ENCODE measurements at places on chromosomes 2 and 18. TPM values are rescaled to one million over a fixed set of nuclear protein-coding genes. Genes with fewer than 3 reads are reported as not detected.

The NCL gene
- total RNA-seq, result 217 TPM

The MTERF4 gene
- total RNA-seq, result 39.0 TPM

The SAG gene
- total RNA-seq, result not detected

The CXCR4 gene
- total RNA-seq, result 4.3 TPM

The NDC80 gene
- 68.7 TPM for total RNA-seq

The CCDC148 gene
- total RNA-seq, result 0.65 TPM

The ADCYAP1 gene
- not detected for total RNA-seq

The STAMBP gene
- total RNA-seq, result 8.0 TPM

DNA sequence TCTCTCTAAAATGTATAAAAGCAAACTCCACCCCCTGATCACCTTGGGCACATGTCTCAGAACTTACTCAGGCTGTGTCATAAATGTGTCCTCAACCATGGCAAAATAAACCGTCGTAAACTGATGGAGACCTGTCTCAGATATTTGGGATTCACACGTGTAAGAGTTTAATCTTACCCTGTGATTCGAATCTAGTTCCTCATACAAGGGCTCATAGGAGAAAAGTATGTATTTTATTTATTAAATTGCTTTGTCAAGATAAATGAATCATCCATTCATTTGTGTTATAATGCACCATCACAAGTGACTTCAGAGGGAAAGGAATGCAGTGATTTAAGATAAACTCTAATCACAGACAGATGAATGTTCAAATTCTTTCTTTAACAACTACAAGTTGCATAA, 712.5 kb upstream of the LRATD1 start:
- DNase-seq, result peak; percentile 45

DNA sequence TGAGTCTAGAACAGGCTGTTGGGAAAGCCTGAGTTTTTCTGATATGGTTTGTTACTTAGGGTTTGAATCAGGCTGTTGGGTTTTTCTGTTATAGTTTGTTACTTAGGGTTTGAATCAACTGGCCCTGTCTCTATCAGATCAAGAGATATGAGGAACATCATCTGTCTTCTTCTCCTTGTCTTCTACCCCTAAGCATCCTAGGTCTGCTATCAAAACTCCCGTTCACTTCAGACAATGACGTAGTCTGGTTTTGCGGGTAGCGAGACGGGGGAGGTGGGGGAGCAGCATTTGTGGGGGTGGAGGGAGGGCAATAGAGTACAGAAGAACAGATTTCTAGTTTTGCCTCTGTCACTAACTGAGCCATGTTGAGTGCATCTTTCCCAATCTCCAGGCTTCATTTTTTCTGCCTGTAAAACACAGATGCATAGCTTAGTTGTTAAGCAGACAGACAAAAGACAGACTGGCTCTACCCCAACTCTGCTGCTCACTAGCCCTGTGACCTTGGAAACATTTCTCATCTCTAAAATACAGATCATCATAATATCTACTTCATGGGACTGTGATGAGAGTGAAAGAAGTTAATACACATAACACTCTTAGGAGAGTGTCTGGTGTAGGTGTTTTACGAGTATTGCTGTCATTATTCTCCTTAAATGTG, 9.1 kb downstream of the TNP1 start:
- DNase-seq, result no peak

DNA sequence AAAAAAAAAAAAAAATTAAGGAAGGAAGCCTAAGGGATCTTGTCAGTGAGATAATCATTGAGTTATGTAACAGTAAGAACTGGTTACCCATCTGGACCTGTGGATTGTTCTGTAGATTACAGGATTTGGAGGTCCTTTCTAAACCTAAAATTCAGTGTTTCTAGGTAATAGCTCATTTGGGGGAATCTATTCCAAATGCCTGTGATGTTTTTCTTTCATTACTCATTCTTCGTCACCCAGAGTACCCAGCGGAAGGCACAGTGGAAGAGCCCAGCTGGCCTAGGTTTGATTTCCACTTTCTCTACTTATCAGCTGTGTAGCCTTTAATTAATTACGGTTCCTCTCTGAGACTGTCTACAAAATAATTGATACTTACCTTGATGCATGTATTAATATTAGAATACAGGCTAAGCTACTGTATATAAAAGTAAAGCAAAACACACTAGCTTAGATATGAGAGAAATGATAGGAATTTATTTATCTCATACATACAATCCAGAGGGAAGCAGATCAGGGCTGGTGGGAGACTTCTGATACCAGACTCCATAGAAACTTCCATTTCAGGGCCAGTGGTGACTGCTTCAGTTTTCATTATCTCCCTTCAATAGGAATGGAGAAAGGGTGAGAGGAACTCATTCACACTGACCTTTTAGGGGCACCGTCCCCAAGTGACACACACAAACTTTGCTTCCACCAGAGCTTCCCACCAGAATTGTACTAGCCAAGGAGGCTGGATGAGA, 115.8 kb upstream of the NOSTRIN start:
- DNase-seq, result peak; percentile 46

DNA sequence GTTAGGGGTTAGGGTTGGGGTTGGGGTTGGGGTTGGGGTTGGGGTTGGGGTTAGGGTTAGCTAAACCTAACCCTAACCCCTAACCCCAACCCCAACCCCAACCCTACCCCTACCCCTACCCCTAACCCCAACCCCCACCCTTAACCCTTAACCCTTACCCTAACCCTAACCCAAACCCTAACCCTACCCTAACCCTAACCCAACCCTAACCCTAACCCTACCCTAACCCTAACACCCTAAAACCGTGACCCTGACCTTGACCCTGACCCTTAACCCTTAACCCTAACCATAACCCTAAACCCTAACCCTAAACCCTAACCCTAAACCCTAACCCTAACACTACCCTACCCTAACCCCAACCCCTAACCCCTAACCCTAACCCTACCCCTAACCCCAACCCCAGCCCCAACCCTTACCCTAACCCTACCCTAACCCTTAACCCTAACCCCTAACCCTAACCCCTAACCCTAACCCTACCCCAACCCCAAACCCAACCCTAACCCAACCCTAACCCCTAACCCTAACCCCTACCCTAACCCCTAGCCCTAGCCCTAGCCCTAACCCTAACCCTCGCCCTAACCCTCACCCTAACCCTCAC, 24.1 kb upstream of the RABL2A start:
- no peak for DNase-seq

DNA sequence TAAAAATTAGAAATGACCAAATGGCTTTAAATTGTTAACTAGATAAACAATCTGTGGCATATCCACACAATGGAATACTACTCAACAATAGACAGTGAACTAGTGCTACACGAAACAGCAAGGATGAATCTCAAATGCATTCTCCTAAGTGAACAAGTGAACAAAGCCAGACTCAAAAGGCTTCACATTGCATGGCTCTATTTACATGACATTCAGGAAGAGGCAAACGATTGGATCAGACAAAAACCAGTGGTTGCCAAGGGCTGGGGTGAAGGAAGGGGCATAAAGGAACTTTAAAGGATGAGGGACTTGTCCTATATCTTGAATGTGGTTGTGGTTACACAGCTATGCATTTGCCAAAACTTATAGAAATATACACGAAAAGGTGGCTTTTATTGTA, 184.3 kb downstream of the RPIA start:
- no peak for DNase-seq

- DNase-seq, result no peak
Observed at GRCh38 chr2:240146627-240147278, 6.3 kb upstream of the OTOS start.

DNA sequence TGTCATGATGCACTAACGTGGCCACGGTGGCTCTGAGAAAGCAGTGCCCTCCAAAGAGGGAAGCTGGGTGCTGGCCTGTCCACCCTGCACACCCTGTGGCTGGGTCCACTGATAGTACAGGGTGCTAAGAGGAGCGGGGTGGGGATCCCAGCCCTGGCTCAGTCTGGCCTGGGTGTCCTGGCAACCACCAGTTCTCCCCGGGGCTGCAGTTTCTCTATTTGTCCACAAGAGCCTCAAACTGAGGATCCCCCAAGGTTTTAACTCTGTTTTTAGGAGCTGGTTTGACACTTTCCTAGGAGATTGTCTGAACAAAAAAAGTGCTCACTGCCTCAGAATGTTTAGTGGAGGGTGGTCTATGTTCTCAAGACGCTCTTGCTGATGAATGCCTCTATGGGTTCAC, 29.0 kb downstream of the EDAR start:
- DNase-seq, result no peak

- DNase-seq, result no peak
Observed at GRCh38 chr2:54740333-54740732, 16.9 kb downstream of the EML6 start.

- peak; percentile 26 for DNase-seq
Observed at GRCh38 chr2:12334412-12334966, 382.2 kb upstream of the TRIB2 start.

DNA sequence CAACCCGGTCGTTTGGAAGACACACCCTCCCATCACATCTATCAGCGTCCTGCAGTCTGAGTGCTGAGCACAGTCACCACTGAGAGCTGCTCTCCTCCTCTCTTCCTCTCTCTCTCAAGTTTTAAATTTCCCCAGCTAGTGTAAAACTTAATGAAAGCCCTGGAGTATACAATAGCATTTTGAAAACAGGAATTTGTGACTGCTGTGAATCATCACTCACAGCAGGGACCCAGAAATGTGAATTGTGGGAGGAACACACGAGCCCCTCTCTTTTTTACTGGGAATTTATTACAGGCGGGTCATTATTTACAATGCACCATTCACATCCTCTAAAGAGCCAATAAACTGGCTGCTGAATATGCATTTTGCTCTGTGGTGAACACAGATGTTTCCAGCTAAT, 185.0 kb upstream of the SMIM21 start:
- peak; percentile 46 for DNase-seq

GRCh38 chr2:215427585-215427984, 8.3 kb downstream of the FN1 start:
- no peak for DNase-seq

- DNase-seq, result no peak
Observed at GRCh38 chr18:26696786-26697185, 148.4 kb upstream of the KCTD1 start.

GRCh38 chr2:64861452-64862397, 127.5 kb upstream of the SLC1A4 start:
- no peak for DNase-seq

Data from A172 (cell line).